DMS53 (cell line): ENCODE measurements at places on chromosomes 12 and 14.

DNA sequence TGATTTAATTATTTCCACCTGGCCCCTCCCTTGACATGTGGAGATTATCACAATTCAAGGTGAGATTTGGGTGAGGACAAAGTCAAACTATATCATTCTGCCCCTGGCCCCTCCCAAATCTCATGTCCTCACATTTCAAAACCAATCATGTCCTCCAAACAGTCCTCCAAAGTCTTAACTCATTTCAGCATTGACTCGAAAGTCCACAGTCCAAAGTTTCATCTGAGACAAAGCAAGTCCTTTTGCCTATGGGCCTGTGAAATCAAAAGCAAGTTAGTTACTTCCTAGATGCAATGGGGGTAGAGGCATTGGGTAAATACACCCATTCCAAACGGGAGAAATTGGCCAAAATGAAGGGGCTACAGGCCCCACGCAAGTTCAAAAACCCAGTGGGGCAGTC lies 31.1 kb upstream of the SPATA7 start:
- DNase-seq, result no peak

GRCh38 chr12:116385486-116386217 lies 108.2 kb upstream of the MED13L start:
- DNase-seq, result peak; percentile 58

GRCh38 chr12:30417697-30418231 lies 277.9 kb downstream of the IPO8 start:
- peak; percentile 51 for DNase-seq

GRCh38 chr14:92340071-92340470 lies 17.1 kb downstream of the SLC24A4 start:
- DNase-seq, result no peak

GRCh38 chr12:81998761-81999378 lies 239.7 kb upstream of the PPFIA2 start:
- DNase-seq, result no peak
